ENCODE measurements at places on chromosomes 4 and X.

DNA sequence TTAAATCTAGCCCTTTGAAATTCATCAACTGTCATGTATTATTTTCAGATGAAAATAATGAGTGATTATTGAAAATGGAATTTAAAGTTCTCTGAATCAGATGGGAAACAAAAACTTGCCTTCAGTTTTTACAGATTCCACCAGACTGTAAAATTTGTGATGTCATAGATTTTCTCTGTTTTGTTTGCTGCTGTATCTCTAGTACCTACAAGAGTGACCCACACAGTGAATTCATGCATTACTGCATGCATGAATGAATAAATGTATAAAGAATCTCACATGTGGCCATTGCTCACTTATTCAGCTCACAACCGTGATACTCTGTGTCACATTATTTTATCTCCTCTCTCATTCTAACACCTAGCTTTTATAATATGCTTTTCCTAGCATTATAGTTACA lies 532.2 kb upstream of the AGA start:
- no peak for DNase-seq

DNA sequence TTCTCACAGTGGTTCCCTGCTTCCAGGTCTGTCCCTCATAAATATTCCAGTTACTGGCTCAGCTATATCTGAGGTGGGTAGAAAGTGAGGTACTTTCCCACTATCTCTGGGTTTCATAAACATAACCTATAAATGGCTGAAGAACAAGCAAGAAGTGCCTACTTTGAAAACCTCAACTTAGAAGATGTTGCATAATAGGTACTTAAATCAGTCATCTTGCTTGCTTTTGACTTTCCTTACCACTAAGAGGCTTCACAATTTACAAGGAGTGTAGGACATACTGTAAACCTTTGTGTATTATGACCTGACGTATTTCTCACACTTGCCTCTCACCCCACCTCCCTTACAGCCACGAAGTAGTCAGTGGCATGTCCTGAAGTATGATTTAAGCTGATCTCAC lies 145.9 kb downstream of the PCDH19 start:
- DNase-seq: no peak

GRCh38 chrX:133018229-133018628 lies 59.8 kb upstream of the HS6ST2 start:
- no peak for DNase-seq

- no peak for DNase-seq
Measured at GRCh38 chrX:79182616-79183015, 38.1 kb downstream of the GPR174 start.

GRCh38 chr4:112931001-112931400 lies 118.5 kb upstream of the ANK2 start:
- DNase-seq: no peak

DNA sequence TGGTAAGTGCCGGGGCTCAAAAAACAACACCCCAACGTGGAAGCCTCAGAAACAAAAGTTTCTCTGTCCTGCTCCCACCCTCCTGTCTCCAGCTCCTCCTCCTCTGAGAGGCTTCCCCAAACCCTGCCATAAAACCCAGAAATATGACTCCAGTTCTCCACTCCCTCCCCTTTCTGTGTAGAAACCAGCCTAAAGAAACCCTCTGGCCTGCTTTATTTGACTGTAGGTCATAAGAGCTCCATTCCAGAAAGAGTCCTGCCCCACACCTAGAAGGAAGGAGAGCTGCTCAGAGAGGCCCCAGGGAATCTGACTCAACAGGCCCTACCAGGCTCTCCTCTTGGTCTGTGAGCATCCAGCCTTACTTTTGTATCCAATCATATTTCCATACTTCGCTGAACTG lies 872 bp upstream of the S100P start:
- DNase-seq: no peak

- no peak for DNase-seq
Measured at GRCh38 chr4:23931489-23931830, 41.6 kb upstream of the PPARGC1A start.

DNA sequence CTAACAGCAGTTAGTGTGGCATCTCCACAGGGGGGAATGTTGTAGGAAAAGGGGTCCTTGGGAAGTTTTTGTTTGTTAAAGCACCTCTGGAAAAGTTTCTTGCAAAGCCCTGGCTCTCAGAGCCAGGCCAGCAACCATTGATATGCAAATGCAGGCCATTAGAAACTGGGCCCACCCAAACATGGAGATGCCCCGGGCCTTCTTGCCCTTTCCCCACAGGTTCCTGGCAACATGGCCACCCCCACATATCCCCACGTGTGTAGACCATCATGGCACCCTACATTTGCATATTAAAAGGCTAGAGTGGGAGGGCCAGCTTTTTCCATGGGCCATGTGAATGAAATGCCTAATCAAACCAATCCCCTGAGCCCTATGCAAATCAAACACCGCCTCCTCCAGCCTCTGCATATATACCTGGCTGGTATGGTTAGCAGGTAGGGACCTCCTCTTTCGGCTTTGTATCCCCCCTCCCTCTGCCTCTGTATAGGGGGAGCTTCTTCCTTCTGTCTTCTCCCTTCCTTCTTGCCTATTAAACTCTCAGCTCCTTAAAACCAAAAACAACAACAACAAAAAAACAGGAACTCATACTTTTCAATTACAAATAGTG lies 44.0 kb upstream of the ZCCHC13 start:
- DNase-seq: no peak

GRCh38 chr4:27288496-27288895 lies 427.9 kb downstream of the STIM2 start:
- DNase-seq: no peak

DNA sequence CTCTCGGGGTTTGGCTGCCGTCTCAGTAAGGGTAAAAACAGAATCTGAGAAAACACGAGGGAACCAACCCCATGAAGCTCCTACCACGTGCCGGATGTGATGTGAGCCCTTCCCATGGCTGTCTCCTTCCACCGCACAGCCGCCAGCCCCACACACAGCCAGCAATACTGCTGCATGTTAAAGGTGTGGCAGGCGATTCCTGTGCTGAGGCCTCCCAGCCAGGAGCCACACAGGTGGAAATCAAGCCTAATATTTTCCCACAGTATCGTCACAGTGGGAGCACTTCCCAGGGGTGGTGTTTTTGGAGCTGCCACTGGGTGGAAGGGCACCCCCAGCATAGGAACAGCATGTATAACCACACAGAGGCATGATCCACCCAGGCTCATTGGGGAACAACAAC lies 77.5 kb downstream of the SLC2A9 start:
- no peak for DNase-seq

GRCh38 chr4:109721033-109721432 lies 8.8 kb downstream of the PLA2G12A start:
- DNase-seq: no peak

DNA sequence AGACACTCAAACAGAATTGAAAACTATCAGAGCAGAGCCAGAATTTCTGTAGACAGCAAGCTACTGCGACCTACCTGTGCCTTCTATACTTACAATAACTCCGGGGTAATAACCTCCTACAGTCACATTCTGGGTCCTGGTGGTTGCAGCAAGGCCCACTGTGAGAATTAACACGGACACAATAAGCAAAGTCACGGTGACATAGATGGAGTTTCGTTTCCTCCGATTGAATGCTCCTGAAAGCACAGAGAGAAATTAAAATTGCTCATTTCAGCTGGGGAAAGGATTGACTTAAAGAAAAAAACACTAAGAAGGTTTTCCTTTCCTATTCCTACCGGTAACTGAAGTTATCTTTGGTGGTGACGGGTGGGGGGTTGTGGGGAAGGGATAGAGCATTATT lies 7.0 kb downstream of the TMEM255A start:
- DNase-seq: no peak

- no peak for DNase-seq
Measured at GRCh38 chr4:152166567-152166966, 369.3 kb downstream of the FBXW7 start.

All from AG04449 (cell line).